Smooth muscle cell of the brain vasculature (primary cell): ENCODE measurements at places on chromosomes 16 and 17.

DNA sequence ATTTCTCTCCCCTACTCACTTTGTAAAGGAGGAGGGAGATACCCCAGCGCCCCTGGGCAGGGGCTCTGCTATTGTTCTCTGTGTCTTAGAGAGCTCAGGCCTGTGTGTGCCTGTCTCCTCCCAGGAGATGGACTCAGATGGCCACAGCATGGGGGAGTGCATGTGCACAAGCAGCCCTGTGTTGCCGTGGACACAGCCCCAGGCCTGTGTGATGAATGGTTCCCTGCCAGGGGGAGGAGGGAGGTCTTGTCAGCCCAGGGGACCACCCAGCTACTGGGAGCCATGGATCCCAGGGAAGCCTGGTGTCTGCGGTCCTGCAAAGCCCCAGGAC, 26.3 kb downstream of the GINS2 start:
- DNase-seq = no peak

DNA sequence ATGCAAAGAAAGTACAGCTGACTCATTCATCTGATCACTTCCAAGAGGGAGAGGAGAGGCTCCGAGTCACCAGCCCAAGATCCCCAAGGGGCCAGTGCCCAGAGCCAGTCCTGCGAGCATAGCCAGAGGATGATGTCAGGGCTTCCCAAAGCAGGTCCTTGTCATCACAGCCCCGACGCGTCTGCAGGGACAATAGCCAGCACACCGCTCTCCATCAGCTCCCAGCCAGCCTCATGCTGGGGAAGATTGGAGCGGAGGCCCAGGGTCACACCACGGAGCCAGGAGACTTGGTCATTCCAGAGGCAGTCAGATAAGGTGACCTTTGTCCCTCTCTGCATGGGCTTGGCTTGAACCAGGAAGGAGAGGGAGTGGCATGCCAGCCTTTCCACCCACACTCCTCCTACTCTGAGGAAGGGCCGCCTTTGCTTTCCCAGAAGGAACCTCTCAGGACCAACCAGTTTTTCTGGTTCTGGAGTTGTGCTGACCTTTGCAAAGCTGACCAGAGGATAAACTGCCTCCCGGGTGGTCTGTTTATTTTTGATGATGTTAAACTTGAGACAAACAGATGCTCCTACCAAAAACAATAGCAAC, 58.3 kb upstream of the ARHGAP44 start:
- no peak for DNase-seq

DNA sequence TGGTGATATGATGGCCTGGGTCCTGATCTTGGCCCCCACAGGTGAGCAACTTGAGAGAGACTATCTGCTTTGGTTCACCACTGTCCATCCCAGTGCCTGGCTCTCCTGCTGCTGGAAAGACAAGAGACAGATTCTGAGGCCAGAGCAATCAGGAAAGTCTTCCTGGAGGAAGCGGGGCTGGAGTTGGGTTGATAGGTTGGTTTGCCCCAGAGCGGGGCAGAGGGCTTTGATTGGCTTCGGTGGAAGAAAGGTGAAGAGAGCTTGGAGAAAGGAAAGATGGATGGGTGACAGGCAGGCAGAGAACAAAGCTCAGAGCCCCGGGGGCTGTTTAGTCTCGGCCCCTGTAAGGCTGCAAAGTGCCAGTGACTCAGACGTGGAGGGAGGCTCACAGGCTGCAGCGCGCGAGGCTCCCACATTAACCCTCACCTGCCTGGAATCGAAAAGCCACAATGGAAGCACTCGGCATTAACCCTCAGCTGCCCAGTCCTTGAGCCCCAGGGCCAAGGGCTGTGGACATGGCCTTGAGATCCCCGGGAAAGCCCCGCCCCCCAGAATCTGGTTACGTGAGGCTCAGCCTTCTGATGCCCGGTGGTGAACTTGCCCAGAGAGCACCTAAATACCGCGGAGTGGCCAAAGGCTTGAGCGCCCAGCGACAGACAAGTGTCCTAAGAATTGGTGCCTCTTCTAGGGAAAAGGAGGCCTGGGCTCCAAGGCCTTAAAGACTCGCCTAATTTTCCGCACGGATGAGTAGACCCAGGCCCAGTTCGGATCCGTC, 996 bp upstream of the CPNE2 start:
- no peak for DNase-seq

DNA sequence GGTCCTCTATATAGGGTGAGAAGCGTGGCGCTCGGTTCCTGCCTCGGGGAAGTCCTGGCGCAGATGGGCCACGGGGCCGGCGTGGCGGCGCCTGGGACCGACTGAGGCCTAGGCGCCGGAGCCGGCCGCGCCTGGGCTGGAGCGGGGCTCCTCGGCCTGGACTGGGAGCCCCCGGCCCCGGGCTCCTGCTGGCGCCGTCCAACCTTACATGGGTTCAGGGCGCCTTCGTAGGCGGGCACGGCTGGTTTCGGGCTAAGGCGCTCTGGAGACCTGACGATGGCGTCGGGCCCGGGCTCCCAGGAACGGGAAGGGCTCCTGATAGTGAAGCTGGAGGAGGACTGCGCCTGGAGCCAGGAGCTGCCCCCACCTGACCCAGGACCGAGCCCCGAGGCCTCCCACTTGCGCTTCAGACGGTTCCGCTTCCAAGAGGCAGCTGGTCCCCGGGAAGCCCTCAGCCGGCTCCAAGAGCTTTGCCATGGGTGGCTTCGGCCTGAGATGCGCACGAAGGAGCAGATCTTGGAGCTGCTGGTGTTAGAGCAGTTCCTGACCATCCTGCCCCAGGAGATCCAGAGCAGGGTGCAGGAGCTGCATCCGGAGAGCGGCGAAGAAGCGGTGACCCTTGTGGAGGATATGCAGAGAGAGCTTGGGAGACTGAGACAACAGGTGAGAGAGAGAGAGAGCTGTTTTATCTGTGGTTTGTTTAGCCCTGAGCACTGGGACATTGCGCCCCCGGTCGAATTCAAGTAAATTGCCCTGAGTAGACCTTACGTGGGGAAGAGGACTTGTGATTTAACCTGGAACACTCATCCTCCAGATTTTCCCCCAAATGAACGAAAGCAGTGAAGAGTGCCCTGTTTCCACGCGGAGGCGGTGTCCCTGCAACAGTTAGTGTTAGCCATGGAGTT, 504 bp downstream of the ZNF263 start:
- no peak for DNase-seq

- DNase-seq = no peak
Measured at GRCh38 chr17:10048629-10049350, 143.7 kb upstream of the RCVRN start.

DNA sequence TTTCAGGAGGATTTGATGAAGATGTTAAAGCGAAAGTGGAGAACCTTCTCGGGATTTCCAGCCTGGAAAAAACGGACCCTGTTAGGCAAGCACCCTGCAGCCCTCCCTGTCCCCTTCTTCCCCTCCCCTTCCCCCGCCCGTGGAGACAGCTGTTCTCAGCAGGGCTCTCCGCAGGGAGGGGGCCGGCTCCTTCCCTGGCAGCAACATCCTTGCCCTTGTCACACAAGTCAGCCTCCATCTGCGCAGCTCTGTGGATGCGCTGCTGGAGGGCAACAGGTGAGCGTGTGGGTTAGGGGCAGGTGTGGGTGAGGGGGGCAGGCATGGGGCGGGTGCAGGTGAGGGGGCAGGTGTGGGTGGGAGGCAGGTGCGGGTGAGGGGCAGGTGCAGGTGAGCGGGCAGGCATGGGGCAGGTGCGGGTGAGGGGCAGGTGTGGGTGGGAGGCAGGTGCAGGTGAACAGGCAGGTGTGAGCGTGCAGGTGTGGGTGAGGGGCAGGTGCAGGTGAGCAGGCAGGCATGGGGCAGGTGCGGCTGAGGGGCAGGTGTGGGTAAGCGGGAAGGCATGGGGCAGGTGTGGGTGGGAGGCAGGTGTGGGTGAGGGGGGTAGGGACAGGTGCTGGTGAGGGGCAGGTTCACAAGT, 9.4 kb downstream of the CYBC1 start:
- DNase-seq = no peak

GRCh38 chr16:85307552-85308364, 195.5 kb upstream of the CIBAR2 start:
- DNase-seq = no peak

GRCh38 chr16:11225677-11226549, 30.1 kb downstream of the SOCS1 start:
- DNase-seq = no peak

GRCh38 chr17:73943416-73944110, 259.9 kb upstream of the RPL38 start:
- no peak for DNase-seq

DNA sequence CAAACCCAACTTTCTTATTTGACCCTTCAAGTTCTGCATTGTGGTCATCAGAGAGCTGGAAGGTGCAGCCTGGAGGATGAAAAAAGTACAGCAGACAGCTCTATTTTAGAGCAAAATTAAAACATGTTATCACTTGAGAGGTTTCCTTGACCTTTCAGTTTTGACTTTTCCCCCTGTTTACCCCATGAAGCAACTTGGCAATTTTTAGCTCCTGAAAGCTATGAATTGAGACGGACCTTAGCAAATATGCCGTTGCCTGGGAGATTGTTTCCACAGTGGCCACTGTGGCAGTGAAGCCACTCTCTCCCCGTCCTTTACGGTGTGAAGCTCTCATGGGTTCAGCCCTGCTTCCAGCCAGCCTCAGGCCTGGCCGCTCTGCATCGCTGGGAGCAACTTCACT, 398.6 kb downstream of the CPPED1 start:
- DNase-seq = no peak

DNA sequence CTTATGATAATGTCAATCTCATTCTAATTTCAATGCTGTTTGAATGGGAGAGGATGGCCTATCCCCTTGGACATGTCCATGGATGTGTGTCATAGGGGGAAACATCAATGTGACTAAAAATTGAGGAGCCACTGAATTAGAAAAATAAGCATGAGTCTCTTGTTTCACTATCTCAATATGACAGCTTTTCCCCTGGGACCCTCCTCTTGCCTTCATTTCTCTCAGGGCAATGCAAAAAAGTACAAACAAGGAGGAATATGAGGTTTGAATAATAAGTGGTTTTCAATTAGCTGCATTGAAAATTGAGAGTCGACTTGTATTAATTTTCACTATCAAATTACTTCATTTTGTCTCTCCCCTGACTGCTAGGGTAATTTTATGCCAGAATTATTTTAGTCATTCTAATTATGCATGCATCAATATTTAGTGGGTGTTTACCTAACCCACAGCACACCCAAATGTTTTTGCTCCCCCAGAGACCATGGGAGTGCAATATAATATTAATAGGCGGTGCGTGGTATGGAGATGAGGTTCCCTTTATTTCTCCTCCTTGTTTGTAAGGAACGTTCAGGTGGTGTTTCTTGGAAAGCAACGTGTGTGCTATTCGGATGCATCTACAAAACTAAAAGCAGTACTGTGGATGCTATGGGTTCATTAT, 6.8 kb upstream of the SDR42E1 start:
- DNase-seq = no peak

DNA sequence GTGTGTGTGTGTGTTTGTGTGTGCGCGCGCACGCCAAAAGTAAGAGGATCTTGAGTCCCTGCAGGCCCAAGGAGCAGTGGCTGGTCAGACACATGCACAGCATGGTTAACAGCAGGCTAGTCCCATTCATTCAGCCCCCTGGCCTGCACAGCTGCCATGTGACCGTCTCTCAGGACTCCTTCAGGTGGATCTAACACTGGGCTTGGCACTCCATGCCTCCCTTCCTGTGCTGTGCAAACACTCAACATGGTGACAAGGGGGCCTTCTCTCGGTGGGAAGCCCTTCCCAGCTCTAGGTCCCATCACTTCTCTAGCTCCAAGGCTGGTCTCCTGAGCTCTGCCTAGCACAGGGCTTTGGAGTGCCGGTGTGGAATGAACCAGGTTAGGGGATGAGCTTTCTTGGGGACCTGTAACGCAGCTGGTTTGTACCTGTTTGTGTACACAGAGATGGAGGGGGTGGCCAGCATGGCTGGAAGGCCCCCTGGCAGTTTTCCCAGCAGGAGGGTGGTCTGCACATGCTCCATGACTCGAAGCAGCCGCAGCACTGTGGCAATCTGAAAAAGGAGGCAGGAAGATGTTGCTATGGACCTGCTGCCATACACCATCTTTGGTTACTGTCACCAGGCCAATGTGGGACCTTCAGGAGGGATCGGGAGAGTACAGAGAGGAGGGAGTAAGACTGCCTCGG, 69.4 kb upstream of the GCSH start:
- no peak for DNase-seq

- no peak for DNase-seq
Measured at GRCh38 chr17:29927546-29927945, 2.5 kb downstream of the SSH2 start.

DNA sequence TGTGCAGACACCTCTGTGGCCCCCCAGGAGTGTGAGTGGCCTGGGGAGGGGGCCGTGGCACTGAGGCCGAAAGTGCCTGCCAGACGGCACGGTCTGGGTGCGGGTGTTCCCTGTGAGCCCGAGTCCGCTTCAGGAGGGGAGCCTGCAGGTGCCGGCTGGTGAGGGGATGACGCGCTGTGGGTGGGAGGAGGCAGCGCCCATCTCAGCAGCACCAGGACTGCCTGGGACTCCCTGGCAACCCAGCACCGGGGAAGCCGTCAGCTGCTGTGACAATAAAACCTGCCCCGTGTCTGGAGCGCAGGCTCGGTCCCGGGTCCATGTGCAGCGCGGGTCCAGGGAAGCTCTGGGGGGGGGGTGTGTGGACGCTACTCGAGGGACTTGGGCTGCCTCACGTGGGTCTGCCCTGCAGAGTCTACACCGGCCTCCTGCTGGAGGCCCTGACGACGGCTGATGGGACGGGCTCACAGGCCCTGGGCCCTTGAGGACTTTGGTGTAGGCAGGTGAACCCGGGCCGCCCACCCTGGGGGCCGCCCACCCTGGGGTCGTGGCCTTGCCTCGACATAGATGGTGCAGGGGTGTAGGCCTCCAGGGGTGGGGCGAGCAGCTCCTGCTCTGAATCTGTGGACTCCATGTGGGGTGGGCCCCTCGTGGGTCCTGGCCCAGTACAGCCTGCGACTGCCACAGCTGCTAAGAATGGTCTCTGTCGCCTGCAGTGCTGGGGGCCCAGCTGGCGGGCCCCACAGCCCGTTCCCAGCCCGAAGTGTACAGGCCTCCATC, 5.9 kb upstream of the RAB40C start:
- DNase-seq = no peak

DNA sequence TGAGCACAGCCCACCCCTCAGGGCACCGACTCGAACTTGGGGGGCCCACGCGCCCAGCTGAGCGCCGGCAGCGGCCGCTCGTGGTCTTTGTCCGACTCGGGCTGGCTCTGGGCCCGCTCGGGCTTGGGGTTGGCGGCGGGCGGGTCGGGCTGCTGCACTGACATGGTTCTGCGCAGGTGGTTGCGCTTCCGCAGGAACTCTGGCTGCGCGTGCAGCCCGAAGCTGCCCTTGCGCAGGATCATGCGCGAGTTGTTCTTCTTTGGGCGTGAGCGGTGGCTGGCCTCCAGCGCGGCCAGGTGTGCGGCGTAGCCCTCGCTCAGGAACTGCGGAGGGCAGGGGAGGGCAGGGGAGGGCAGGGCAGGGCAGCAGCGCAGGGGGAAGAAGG, 11.1 kb downstream of the PIMREG start:
- DNase-seq = no peak

DNA sequence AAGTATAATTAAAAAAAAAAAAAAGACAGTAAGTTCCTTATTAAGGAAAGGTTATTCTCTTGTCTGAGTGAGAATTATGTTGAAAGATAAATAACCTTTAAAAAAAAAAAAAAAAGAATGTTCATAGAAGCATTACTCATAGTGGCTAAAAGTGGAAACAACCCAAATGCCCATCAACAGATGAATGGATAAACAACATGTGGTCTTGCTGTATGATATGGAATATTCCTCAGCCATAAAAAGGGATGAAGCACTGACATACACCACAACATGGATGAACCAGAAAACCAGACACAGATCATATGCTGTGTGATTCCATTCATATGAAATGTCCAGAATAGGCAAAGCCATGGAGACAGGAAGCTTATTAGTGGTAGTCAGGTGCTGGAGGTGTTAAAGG, 9.2 kb upstream of the CCNF start:
- no peak for DNase-seq
